ENCODE measurements at places on chromosomes 4 and X. TPM values are rescaled to one million over a fixed set of nuclear protein-coding genes. Genes with fewer than 3 reads are reported as not detected.
A peak's percentile ranks its signal among the peaks of the same experiment; 100 is the strongest.

GRCh38 chr4:52144372-52144771 lies 93.3 kb downstream of the SPATA18 start:
- no peak for DNase-seq

DNA sequence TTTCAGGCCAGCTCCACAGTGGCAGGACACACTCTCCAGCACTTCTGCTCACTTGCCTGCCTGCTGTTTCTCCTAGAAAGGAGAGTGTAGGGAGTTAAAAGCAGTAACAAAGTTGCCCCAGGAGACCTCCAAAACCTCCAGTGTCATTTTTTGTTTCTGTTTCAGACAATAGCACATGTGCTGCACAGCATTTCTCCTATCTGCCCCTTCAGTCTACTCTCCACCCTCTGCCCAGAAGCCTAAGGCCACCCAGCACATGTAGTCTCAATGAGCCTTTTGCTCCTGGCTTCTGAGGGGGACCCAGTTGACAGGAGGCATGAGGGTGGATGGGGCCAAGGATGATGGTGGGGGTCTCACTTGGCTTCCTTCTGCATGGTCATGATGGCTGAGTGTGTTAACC lies 329.6 kb upstream of the CLNK start:
- DNase-seq = no peak

GRCh38 chrX:40845331-40845911 lies 110.1 kb upstream of the MED14 start:
- peak; percentile 74 for DNase-seq

GRCh38 chrX:73478961-73479360 lies 32.1 kb downstream of the CDX4 start:
- no peak for DNase-seq

PKD2 gene
- polyA plus RNA-seq = 121 TPM

DNA sequence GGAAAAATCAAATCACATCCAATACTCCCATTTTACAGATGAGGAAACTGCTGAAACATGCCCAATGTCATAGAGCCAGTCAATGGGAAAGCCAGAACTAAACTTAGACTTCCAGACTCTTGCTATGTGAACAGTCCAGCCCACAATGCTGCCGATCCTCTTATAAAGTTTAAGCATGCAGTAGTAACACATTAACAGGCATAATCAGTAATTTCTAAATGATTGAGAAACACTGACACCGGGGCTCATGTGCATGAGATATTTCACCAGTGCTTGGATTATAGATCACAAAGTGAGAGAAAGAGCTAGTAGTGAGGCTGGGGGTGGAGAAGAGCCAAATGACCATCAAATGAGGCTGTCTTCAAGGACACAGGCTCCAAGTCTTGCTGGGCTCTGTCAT lies 2.5 kb downstream of the BDH2 start:
- DNase-seq = no peak

- DNase-seq = no peak
These were observed 79.2 kb upstream of the ATOH1 start for GRCh38 chr4:93749292-93749761.

DNA sequence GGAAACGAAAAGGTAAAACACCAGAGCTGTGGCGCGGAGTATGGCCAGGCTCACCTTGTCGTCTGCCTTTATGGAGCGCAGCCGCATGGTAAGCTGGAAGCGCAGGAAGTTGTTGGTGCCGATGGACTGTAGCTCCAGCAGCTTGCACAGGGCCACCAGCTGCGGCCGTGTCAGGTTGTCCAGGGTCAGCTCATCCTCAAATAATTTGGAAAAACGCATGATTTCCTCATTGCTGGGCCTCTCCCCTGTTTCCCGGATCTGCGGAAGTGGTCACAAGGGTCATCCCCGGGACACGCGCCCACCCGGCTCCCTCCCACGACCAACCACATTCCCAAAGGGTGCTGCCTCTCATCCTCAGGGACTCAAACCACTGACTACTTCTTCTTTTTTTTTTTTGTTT lies 23.3 kb downstream of the LETM1 start:
- no peak for DNase-seq

- no peak for DNase-seq
These were observed 51.1 kb upstream of the UGT8 start for GRCh38 chr4:114547340-114548134.

DNA sequence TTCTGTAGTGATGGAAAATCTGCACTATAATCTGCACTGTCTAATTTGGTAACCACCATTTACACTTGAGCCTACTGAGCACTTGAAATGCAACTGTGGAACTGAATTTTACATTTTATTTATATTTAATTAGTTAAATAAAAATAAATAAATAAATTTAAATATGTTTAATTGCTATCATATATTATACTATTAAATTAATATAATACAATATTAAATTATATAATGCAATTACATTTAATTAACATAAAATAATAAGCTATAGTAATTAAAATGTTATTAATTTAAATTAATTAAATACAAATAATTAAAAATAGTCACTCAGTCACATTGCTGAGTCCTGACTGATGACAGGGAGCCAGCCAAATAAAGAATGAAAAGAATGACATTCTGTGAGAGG lies 170.2 kb upstream of the F9 start:
- no peak for DNase-seq

ARHGEF38 gene
- polyA plus RNA-seq = not detected

CLCN5 gene
- 2.4 TPM for polyA plus RNA-seq

EMCN gene
- 0.10 TPM for polyA plus RNA-seq

- no peak for DNase-seq
These were observed 56.3 kb downstream of the HTT start for GRCh38 chr4:3130826-3131225.

GRCh38 chr4:187088070-187088799 lies 364.6 kb upstream of the FAT1 start:
- DNase-seq = no peak

DNA sequence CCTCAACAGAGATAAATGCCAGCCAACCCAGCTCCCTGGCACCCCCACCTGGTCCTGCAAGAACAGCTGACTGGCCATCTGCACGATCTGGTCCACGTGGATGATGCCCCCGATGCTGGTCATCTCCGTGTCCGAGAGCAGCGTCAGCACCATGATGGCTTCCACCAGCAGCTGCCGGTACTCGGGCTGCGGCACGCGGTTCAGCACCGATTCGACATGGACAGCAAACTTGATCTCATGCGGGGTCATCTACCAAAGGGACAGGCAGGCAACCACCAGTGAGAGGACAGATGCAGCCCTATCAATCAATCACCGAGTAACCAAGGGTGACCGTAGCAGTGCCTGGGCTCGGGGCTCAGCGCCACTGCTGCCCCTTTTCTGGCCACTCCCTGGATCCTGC lies 89.8 kb downstream of the PHKA2 start:
- no peak for DNase-seq

- DNase-seq = no peak
These were observed 11.1 kb downstream of the DOK7 start for GRCh38 chr4:3473996-3474765.

BOD1L1 gene
- polyA plus RNA-seq = 8.9 TPM

DNA sequence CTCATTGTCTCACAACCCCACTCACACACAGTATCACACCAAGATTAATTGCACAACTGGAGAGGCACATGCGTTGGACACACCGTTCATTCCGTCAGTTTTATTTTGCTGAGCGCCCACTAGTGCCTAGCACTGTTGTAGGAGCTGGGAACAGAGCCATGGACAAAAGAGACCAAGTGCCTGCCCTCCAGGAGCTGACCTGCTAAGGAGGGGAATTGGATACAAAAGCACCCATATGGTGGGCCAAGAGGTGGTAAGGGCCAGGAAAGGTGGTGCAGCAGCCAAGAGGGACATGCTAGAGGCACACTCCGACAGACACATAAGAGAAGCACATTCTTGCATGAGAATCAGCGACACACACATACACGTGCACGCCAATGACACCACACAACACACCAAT lies 705 bp upstream of the CRMP1 start:
- DNase-seq = no peak

GRCh38 chr4:1192493-1193205 lies 20.3 kb upstream of the SPON2 start:
- no peak for DNase-seq

GRCh38 chr4:126268106-126268505 lies 953.4 kb downstream of the FAT4 start:
- DNase-seq = no peak

DNA sequence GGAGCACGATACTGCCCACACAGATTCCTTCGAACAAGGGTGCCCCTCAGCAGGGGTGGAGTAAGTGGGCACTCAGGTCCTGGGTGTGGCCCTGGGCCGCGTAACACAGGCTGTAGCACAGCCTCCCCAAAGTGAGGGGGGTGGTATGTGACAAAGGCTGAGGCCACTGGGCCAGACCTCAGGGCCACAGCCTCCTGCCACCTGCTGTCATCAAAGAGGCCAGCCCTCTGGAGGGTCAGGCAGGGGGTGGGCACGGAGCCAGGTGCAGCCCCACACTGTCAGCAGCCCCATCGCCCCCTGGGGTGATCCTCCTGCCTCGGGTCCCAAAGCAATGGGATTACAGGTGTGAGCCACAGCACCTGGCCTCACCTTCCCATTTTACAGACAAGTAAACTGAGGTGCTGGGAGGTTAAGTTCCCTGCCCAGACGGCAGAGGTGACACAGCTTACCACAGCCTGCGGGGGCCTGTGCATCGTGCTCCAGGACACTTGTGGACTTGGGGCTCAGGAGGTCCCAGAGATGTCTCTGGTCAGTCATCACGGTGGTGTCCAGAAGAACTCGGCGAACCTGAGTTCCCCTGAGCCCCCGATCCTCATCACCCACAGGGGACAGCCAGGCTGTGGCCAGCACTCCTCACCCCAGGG lies 27.5 kb upstream of the MXD4 start:
- no peak for DNase-seq

DNA sequence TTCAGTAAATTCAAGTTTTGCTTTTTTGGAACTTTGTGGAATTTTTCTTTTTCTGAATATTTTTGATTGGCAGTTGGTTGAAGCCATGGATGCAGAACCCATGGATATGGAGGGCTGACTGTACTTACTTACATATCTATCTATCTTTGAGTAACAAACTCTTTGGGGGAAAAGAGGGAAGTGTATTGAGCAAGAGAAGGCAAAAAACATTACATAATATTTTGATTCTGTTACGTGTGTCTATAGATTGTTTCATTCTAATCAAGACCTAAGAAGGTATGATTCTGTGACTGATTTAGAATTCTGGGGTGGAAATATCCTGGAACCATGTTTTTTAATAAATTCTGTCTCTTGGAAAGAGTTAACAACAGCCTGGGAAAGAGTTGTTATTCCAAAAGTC lies 31.5 kb downstream of the GRSF1 start:
- DNase-seq = no peak

DNA sequence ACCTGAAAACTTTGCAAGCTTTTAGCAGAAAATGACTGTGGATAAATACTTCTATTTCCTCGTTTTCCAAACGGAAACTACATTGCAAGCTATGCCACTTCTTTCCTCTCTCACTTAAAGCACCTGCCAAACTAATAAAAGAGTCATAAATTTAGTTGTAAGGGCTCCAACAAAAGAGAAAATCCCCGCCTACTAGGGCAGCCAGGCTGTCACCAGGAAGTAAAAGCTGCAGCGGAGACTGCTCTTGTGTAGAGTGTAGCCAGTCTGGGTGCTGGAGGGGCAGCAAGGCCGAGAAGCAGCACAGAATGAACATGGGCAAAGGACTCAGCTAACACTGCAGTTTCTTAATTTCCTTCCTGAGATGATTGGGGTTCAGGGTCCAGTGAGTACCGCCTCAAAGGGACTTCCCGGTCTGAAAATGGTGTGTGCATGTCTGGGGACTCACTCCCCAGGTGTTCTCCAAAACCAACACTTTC lies 89.3 kb upstream of the MAML3 start:
- DNase-seq = no peak

- DNase-seq = no peak
These were observed 24.4 kb downstream of the PPP2R3B start for GRCh38 chrX:362351-362750.

Data from BJ (cell line).